ENCODE measurements at places on chromosomes 6 and 20. TPM values are rescaled to one million over a fixed set of nuclear protein-coding genes. Genes with fewer than 3 reads are reported as not detected.
A peak's percentile ranks its signal among the peaks of the same experiment; 100 is the strongest.

Gene SLC18B1
- total RNA-seq: 8.6 TPM

Gene FOXQ1
- not detected for total RNA-seq

Gene CCN6
- not detected for total RNA-seq

Gene MYLK2
- total RNA-seq: not detected

GRCh38 chr6:104682722-104683643 is 176.7 kb downstream of the HACE1 start:
- DNase-seq: peak; percentile 55

DNA sequence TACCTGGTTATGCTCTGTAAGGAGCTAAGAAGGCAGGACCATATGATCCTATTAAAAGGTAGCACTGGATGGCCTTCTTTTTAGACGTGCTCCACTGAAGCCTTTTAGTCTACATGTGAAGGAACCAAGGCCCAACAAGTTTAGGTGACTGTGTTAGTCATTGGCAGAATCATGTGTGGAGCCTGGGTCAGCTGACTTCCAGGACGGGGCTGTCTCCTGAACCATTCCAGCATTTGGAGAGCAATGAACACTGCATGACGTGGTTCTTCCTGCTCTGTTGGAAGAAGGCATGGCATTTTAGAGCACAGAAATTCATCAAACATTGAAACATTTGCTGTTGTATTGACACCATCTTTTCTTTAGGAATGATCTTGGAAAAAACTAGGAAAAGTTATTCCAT is 87.8 kb upstream of the TIAM2 start:
- no peak for DNase-seq

- no peak for DNase-seq
These were observed 75.5 kb downstream of the LAMA4 start for GRCh38 chr6:112178846-112179245.

- no peak for DNase-seq
These were observed 511.1 kb upstream of the MAP3K7 start for GRCh38 chr6:91098006-91098405.

Data from T-helper 17 cell (primary cell).